CD8-positive, alpha-beta memory T cell (primary cell): ENCODE measurements at places on chromosomes 2 and 18. TPM values are rescaled to one million over a fixed set of nuclear protein-coding genes. Genes with fewer than 3 reads are reported as not detected.

The C2orf92 gene
- 6.5 TPM for total RNA-seq

DNA sequence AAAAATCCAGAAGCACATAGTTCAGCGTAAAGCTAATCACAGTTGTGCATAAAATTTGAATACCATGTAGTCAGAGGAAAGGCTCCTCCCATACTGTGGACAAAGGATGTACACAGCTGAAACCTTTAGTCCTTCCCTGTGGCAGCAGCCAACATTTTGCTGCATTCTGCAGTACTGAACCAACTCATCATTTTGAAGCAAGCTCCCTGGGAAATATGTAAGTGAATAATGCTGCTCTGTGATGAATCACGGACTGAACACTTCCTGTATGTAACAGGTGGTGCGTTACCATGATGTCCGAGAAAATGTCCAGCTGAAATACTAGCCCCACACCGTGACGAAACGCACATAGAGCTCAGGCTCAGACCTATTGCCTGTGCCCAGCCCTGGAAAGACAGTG, 421.1 kb upstream of the RAB12 start:
- DNase-seq: no peak

- no peak for DNase-seq
These were observed 49.4 kb downstream of the TSPYL6 start for GRCh38 chr2:54206596-54206995.

- no peak for DNase-seq
These were observed 108.9 kb upstream of the IL1R2 start for GRCh38 chr2:101882769-101883307.

GRCh38 chr2:217933617-217933993, 69.2 kb downstream of the TNS1 start:
- DNase-seq: no peak

DNA sequence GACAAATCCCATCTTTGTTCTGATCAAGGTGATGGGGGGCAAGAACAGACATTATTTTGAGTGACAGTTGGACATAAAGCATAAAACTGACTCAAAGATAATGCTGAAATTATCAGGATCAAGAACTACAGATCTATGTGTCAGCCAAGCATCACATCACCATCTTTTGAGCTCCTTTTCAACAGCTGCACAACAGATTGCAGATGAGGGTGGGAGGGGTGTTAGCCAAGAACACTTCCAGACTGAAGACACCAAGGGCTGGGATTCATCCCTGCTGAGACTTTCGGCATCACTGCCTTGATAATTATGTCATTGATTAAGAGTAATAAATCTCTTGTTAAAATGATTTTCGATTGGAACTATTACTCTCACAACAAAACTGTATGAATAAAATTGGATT, 191.5 kb upstream of the NETO1 start:
- DNase-seq: no peak

GRCh38 chr18:72181241-72181764, 362.8 kb downstream of the CBLN2 start:
- DNase-seq: no peak

The SOX11 gene
- not detected for total RNA-seq

GRCh38 chr2:149167941-149168340, 129.4 kb downstream of the LYPD6B start:
- DNase-seq: no peak

DNA sequence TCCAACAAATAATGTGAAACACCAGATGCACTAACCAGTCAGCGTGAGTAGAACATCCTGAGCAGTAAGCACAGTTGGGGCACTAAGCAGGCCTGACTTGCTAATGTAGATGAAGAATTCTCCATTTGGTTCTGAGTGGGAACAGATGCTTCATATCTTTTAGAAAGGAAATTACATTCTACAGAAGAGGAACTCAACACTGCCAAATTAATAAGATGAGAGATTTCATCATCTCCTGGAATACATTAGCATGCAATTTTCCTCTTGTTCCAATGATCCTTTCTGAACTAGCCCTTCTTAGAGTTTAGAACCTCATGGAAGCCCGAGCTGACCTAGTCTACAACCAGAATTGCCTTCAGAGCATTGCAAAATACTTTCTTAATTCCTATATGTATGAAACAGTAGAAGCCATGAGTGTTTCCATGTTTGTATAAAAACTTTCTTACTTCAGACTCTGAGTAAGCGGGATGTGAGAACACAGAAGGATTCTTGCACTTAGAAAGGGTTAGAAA, 34.8 kb downstream of the COL5A2 start:
- DNase-seq: no peak

- no peak for DNase-seq
These were observed 57.6 kb upstream of the TWIST2 start for GRCh38 chr2:238790126-238790832.

GRCh38 chr2:99697811-99698568, 208.2 kb upstream of the REV1 start:
- no peak for DNase-seq

DNA sequence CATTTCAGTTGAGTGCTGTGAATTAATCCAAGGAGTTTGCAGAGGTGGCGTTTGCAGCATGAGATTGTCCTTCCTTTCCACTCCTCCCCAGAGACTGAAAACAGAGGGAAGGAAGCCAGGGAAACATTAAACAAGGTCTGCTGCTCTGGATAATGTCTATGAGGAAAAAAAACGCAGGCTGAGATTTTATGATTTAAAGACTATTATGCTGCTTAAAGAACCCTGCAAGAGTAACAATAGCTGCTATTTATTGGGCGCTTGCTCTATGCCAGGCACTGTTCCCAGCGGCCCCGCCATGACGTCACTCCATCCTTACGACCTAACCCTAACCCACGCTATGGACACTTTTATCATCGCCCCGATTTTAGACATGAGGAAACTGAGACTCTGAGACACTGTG, 222.4 kb downstream of the BCL2 start:
- no peak for DNase-seq

GRCh38 chr18:6294148-6294784, 120.4 kb downstream of the L3MBTL4 start:
- DNase-seq: no peak

DNA sequence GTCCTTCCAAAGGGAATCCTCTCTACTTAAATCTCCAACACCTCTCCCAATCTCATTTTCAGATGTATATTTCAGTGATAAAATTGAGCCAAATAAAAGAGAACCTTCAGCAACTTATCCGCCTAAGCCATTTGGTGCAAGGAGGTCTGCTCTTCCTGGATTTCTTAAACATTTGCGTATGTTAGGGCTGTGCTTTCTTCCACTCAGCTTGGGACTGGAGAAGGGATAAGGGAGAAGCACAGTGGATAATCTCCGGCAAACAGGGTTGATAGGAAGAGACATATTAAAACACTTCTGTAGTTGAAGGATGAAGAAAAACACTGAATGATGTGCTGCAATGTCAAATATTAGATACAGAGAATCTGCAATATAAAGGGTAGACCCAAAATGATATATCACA, 796.2 kb downstream of the KCNJ3 start:
- no peak for DNase-seq

The HOXD13 gene
- total RNA-seq: not detected

DNA sequence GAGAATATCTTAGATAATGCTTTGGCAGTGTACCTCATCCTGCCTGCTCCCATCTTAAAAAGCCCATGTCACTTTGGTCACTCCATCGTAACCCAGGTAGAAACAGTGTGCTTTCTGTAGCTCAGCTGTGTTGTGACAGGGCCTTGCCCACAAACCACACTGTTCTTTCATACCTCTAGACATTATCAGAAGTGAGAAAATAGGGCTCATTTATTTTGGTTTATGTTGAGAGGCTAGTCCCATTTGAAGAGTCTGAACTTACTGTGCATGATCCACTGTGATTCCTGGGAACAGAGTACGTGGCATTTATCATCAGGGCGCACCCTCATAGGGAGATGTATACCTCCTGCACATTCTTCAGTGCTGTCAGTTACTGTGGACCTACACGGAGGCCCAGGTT, 69.7 kb downstream of the FEZ2 start:
- no peak for DNase-seq

The LONRF2 gene
- 0.20 TPM for total RNA-seq

The KCNJ13 gene
- not detected for total RNA-seq

DNA sequence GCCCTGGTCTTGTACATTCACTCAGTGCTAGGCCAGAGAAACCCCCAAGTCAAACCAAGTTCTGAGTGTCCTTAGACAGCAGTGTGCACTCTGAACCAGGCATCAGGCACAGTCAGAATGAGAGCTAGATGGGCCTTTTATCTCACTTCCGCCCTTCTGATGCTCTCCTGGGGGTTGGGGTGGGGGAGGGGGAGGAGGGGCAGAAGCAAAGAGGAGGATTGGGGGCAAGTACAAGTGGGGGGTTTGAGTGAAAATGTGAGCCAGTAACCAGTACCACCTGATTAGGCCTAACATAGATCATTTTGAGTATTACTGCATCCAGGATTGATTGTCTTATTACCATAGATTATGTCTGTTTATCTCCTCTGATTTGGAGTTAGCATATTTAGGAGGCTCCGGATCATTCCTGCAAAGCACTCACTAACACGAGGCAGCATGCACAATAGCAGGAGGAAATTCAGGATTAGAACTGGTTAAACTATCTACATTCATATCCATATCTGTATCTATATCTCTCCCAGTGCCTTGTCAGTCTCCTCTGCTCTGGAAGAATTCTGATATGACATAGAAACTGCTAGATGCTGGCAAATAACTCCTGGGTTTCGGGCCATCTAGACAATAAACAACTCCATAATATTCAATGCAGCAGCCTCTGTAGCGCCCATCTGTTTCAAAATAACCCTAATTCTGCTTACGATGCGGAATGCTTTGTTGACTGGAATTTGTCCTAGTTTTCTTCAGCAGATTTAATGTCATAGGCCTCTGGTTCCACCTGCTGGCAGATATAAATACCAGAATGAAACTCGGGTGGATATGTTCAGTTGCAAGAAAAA, 149.1 kb downstream of the RHBDD1 start:
- no peak for DNase-seq
